ENCODE measurements at places on chromosomes 3 and 15.

- DNase-seq, result no peak
Observed at GRCh38 chr15:34613301-34613700, 29.9 kb upstream of the GOLGA8B start.

DNA sequence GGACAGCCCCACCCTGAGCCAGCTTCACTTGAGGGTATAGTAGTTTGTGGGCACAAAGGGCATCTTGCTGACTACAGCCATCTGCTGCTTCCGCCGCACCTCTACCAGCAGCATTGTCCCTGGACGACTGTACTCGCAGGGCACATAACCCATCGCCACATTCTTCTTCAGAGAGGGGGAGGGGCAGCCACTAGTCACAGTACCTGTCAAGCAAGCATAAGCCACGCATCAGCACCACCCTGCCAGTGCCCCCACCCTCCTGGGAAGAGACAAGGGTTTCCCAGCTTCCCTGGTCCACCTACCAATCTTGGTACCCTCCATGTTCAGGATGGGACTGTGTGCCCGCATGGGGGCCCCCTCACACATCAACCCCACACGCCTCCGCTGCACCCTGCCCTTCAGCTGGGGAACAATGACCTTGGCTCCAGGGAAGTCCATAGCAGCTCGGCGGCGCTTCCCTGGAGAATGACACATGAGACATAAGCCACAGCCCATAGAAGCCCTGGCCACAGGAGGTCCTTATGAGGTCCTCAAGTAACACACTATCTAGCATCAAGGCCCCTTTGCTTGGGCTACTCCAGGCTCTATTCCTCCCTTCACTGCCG, 4.7 kb downstream of the AMT start:
- no peak for DNase-seq

DNA sequence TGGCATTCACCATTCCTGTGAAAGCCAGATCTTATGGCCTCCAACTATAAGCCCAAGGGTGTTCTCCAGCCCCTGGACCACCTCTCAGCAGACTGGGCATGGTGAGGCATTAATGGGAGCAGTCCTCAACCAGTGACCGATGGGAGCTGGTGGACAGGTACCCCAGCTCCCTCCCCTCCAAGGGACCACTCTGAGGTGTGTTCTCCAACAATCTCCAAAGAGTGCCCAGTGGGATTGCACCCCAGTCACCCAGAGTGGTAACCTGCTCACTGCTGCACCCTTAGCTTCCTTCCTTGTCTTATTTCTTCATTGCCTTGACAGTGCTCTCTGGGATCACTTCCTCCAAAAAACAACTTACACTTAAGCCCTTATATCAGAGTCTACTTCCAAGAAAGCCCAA, 8.2 kb upstream of the ITGA11 start:
- no peak for DNase-seq

DNA sequence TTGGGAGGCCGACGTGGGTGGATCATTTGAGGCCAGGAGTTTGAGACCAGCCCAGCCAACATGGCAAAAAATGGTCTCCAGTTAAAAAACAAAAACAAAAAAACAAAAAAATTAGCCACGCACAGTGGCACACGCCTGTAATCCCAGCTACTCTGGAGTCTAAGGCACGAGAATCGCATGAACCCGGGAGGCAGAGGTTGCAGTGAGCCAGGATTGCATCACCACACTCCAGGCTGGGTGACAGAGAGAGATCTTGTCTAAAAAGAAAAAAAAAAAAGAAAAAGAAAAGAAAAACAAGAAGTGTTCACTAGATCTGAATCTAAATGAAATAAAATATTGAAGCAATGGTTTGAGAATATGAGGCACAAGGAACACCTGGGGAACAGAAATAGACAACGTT, 36.7 kb downstream of the SLC9A9 start:
- no peak for DNase-seq

DNA sequence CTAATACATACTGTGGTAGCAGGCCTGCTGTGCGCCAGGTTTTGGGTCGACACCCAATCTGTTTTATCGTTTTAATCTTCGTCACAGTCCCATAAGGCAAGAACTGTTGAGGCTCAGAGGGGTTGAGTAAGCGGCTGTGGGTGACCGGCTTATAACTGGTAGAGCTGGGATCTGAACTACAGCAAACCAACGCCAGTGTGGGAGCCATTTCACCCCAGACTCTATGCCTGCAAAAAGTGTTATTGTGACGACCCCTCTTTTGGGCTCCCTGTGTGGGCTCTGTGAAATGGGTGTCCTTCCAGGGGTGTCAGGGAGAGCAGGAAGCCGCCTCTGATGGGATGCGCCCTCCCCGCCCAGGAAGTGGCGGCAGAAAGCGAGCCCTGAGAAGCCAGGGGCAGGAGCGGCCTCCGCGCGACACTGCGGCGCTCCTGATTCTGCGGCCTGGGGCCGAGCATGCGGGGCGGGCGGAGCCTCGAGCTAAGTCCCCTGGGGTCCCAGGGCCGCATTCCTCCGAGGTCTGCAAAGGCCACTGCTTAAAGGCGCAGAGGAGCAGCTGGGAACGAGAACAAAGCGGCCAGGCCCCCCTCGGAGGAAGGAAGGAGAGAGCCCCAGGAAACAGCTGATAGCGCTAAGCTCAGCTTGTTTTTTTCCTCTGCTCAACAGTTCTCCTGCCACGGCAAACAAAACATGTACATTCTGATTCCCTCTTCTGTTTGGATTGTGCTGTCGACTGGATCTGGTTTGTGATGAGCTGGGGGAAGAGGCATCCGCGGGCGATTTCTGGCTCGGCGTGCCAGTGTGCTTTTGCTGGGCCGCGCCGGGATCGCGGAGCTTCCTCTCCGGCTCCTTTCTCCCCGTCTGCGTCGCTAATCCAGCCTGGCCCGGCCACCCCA, 33.9 kb downstream of the GRK7 start:
- DNase-seq, result peak; percentile 48

- DNase-seq, result no peak
Observed at GRCh38 chr3:37772773-37773354, 88.8 kb upstream of the CTDSPL start.

- DNase-seq, result peak; percentile 40
Observed at GRCh38 chr15:76181705-76182107, 121.9 kb downstream of the TMEM266 start.

GRCh38 chr3:13579063-13579462, 30.1 kb downstream of the FBLN2 start:
- no peak for DNase-seq

GRCh38 chr15:83030021-83030420, 18.6 kb upstream of the C15orf40 start:
- DNase-seq, result no peak

DNA sequence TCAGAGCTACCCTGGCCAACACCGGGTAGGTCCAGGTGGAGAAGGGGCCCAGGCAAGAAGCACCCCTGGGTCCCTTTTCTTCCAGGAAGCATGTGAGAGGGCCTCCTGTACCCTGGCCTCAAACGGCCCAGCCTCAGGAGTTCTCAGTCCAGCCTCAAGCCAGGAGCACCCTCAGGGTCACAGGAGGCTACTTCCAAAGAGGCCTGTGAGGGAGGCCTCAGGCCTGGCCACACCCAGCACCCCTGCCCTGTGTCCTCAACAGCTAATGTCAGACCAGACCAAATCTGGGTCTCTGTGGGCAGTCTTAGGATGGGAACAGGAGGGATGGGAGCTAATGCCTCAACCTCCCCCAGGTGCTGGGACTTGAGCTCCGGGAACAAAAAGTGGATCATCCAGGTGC, 23.5 kb downstream of the PTH1R start:
- DNase-seq, result no peak

- DNase-seq, result no peak
Observed at GRCh38 chr3:110576960-110577359, 494.7 kb upstream of the NECTIN3 start.

DNA sequence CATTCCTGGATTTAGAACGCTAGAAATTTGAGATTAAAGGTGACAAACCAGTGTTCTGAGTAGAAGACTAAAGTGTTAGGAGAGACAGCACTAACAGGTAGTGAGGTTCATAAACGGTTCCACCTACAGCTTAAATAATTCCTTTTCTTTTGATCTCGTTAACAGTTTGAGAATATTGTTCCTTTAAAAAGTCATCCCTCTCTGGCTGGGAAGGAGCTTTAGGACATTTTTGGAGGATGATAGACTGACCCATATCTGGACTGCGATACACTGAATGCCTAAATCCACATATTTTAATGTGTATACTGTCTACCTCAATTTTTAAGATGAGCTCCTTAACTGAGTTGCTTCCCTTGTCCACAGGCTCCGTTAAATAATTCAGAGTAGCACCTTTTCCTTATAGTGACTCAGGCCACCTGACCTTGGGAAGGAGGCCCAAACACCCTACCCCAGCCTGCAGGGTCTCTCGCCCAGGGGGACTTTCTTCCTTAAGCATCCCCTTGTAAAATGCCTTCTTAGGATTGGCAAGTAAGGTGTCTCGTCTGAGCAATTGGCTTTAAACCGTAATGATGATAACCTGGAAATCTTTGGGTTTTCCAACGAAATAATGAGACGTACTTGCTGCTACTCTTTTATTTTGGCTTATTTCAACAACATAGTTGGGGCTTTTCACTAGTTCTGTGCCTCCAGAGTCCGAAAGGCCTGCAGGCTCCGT, 3.3 kb downstream of the TRIM71 start:
- DNase-seq, result no peak

GRCh38 chr15:29888646-29889045, 66.4 kb upstream of the TJP1 start:
- DNase-seq, result no peak

All from activated CD4-positive, alpha-beta T cell treated with anti-CD3 and anti-CD28 coated beads, Interleukin-2, amount 10 ng/mL, durations not matched to agents 7 days and 5 days (primary cell).